Forelimb muscle (tissue), 1 donor: ENCODE measurements at places on chromosomes 1 and 21.

- no peak for DNase-seq
These were observed 48.3 kb upstream of the C1orf146 start for GRCh38 chr1:92169214-92170005.

GRCh38 chr1:156616463-156616862, 2.8 kb upstream of the HAPLN2 start:
- DNase-seq, result no peak

DNA sequence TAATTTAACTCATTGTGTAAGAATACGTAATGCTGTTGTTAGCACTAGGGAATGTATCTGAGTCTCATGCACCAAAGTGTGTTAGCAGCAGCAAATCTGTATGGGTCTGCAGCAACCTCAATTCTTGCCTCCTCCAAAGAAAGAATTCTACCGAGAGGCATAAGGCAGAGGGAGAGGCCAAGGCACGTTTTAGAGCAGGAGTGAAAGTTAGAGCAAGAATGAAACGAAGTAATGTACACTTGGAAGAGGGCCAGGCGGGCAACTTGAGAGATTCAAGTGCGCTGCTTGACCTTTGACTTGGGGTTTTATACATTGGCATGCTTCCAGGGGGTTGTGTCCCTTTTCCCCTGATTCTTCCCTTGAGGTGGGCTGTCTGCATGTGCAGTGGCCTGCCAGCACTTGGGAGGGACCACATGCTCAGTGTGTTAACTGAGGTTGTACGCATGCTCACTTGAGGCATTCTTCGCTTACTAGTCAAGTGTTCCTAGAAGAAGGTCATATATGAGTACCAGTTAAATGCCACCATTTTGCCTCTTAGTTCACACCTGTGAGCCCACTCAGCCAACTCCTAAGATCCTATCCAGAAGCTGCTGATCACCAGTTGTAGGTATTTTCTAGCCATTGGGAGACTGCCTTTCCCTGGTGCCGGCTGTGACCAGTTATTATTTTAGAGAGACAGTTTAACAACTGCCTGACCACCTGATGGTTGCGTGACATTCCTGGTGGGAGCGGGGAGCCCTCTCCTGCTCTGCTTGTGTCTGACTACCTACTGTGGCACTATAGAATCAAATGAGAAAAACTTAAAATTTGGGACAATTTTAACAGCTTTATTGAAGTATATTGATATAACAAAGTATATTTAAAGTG, 2.7 kb upstream of the CNN3 start:
- DNase-seq, result no peak

DNA sequence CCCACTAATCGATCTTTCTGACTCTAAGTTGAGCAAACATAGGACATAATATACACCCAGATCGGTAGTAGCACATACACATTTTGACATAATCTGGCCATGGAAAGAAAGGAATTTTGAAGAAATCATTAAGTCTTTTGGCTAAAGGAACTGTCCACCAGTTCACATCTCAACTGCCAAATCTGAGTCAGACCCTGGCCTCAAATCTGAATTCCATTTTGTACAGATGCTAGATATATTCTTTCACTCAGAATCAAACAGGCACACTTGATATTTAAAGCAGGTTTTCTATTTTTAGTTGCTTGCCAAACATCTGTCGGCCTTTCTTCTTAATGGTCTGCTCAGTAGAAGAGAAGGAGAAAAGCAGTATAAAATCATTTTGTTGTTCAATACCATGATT, 281.8 kb downstream of the BARHL2 start:
- peak; percentile 14 for DNase-seq

GRCh38 chr1:26787381-26787705, 407 bp upstream of the PIGV start:
- no peak for DNase-seq

DNA sequence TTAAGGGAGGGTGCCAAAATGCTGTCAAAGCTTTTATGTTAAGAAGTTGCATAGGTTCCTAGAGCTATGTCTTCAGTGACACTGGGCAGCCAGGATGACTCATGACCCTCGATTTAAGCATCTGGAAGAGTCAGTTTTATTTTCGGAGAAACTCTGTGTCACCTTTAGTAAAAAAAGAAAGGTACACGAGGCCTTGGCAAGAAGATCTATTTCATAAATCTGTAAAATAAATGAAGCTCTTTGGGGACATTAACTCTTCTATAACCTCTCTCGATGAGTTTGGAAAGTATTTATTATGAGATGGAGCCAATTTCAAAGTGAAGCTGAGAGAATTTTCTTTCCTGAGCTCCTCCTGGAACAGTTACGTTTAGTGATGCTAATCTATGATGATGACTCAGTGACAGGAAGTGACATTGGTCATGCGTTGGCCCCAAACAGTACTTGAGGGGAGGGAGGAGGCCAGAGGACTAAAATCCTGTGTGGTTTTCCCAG, 156.5 kb downstream of the HLX start:
- DNase-seq, result no peak

GRCh38 chr1:43282220-43283195, 2.9 kb downstream of the C1orf210 start:
- no peak for DNase-seq
